ENCODE measurements at places on chromosomes 5 and 9.

- DNase-seq: no peak
These were observed 17.2 kb downstream of the HNRNPH1 start for GRCh38 chr5:179606071-179606909.

DNA sequence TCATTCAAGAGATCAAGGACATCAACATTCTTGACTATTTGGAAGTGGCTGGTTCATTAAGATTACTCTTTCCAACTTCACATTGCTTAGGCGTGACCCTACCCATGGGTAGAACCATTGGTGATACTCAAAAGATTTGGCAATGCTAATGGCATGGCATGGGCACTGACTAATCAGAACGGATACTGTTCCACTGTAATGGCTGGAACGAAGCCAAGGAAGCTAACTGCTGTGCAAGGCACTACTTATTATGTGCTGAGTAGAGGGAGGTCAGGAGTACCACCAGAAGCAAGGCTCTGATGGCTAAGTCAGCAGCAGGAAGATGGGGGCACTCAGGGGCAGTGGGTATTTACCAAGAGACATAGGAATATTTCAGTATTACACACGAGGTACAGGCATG is 31.9 kb downstream of the GNA14 start:
- DNase-seq: no peak

DNA sequence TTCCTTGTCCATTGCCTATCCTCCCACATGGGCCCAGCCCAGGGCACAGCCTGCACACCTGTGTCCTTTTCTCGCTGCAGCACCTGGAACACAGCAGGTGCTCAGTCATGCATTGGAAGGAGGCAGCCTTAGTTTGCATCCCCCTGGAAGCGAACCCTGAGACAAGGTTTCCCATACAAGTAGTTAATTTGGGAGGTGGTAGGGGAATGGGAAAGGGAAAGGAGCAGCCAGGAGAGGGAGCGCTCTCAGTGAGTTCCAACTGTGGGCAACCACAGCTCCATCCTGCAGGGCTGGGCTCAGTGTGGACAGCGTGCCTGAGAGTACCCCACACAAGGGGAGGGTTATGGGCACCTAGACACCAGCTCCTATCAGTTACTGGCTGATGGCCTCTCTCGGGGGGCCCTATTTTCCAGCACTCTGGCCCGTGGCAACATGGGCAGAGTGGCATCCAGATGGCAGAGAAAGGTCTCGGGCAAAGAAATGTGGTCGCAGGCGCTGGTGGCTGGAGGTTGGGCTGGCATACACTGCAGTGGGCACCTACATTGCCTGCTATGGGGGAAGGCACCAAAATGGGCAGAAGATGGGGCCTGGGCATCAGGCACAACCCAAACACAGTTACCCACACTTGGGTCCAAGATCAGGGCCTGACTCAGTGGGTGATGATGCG is 50.1 kb downstream of the TSPAN17 start:
- no peak for DNase-seq

DNA sequence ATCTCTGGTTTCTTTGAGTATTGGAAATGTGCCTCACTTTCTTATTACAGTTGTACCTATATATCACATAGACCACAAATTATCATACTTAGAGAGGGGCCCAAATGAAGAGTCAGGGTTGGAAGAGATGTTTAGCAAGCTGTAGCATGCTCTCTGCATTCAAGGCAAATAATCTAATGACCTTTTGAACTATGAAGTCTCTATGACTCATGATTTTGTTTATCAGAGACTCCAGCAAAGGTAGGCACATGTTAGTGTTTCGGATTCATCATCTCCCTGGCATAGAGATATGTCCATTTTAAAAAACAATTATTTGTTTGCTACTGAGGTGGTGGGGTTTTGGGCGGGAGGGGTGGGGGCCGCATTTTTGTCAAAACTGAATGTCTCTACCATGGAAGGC is 2000.1 kb downstream of the EFNA5 start:
- no peak for DNase-seq

GRCh38 chr9:73773896-73774295 is 622.2 kb downstream of the ANXA1 start:
- DNase-seq: no peak
